ENCODE measurements at places on chromosomes 16 and 17. TPM values are rescaled to one million over a fixed set of nuclear protein-coding genes. Genes with fewer than 3 reads are reported as not detected.
A peak's percentile ranks its signal among the peaks of the same experiment; 100 is the strongest.

- DNase-seq = peak; percentile 60
These were observed 542 bp downstream of the SLC39A11 start for GRCh38 chr17:73091770-73092522.

DNA sequence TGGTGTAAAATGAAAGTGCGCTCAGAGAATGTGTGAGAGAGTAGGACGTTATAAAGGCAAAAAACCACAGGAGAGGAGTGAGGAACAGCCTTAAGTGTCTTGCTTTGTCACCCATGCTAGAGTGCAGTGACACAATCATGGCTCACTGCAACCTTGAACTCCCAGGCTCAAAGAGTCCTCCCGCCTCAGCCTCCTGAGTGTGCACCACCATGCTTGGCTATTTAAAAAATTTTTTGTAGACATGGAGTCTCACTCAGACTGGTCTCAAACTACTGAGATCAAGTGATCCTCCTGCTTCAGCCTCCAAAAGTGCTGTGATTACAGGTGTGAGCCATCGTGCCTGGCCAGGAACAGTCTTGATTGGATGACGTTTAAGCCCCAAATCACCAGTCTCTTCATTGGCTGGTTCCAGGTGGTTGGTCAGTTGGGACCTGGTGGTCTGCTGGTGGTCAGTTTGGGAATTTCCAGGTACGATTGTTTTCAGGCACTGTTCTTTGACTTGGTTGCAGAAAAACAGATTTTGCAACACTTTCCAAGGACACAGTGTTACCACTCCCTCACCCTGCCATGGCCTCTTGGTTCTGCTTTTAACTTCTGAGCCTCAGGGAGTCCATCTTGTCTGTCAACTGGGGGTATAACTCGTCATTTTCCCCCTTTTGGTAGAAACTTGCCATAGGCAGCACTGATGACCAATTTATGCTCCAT lies 21.2 kb downstream of the DHODH start:
- no peak for DNase-seq

DNA sequence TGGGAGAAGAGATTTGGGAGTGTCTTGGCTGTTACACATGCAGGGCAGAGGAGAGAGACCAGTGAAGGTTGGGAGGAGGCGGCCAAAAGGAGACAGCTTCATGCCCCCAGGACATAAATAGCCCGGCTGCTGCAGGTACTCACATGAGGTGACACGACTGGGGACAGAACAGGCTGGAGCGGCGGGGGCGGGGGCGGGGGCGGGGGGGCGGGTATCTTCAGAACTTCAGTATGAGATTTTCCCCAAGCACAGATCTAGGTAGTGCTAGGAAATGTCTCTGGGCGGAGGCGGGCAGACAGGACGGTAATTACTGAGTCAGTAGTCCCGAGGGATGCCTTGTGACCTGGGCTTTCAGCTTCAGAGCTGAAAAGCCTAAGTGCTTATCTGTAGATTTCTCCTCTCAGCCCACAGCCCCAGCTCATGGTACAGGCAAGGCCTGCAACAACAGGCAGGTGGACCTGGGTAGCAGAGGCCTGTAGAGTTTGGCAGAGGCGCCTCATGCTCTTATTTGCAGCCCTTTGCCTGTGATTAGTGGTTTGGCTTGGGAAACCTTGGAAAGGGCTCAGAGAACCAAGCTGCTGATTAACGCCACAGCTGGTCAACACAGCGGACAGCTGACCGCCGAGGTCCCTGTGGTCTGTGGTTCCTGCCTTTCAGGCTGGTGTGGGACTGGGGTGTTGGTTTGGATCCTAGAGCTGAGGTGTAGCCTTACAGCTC lies 24.5 kb downstream of the UNK start:
- peak; percentile 93 for DNase-seq

GRCh38 chr17:36214918-36215317 lies 4.1 kb downstream of the CCL4L2 start:
- no peak for DNase-seq

IRF8 gene
- 0.12 TPM for total RNA-seq

TP53TG3F gene
- total RNA-seq = not detected

NPIPA2 gene
- 0.72 TPM for total RNA-seq

All from A172 (cell line).